ENCODE measurements at places on chromosomes 2 and 18. TPM values are rescaled to one million over a fixed set of nuclear protein-coding genes. Genes with fewer than 3 reads are reported as not detected.

Gene CDH7
- not detected for total RNA-seq

Gene SLC5A7
- not detected for total RNA-seq

Gene SLC23A3
- total RNA-seq = 0.58 TPM

Gene LIMS3
- not detected for total RNA-seq

Gene NEU4
- 0.33 TPM for total RNA-seq

Gene LDAH
- 16.5 TPM for total RNA-seq

Gene PROC
- total RNA-seq = 3.2 TPM

Gene SGPP2
- total RNA-seq = 0.16 TPM

Gene RUFY4
- not detected for total RNA-seq

Gene CNTNAP5
- not detected for total RNA-seq

Gene L3MBTL4
- total RNA-seq = not detected

Gene POTEC
- not detected for total RNA-seq

Gene CAPN14
- not detected for total RNA-seq

Gene GALNT5
- total RNA-seq = 2.8 TPM

Gene FAM228A
- total RNA-seq = not detected

Gene SIX2
- 0.35 TPM for total RNA-seq

Gene FSIP2
- total RNA-seq = not detected

Gene SPP2
- not detected for total RNA-seq

Gene HOXD3
- total RNA-seq = 0.27 TPM
